ENCODE measurements at places on chromosomes 12 and 14.

DNA sequence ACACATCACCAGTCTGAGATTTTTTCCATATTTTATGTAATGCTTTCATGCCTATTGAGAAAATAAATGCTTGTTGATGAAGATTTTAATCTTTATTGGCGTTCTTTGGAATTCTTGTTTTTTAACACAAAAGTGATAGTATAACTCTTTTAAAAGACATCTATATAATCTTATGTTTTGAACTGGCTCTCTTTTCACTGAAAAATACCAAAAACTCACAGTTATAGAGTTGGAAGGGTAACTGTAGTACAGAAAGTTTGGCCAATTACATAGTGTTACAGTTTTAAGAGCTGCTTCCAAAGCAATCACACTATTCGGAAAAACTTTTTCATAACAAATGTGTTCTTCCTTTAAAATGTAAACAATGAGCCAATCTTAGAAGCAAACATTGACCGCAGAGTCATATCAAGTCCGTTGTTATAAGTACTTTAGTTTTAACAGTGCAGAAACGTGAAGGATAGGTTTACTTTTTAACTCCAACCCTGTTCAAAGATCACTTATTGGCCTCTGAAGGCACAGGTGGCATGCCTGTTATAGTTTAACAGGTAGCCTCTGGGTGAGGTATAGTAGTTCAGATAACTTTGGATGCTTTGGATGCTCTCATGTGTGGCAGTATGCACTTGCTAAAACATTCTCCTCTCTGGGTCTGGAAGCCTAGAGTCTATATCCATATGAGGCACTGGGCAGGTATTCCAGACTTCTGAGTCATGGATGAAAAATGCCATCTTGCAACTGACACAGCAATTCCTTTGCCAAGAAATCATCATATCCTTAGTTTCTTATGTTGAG lies 12.1 kb upstream of the NTN4 start:
- DNase-seq = no peak

GRCh38 chr12:4483885-4484823 lies 38.5 kb upstream of the FGF6 start:
- DNase-seq = no peak

DNA sequence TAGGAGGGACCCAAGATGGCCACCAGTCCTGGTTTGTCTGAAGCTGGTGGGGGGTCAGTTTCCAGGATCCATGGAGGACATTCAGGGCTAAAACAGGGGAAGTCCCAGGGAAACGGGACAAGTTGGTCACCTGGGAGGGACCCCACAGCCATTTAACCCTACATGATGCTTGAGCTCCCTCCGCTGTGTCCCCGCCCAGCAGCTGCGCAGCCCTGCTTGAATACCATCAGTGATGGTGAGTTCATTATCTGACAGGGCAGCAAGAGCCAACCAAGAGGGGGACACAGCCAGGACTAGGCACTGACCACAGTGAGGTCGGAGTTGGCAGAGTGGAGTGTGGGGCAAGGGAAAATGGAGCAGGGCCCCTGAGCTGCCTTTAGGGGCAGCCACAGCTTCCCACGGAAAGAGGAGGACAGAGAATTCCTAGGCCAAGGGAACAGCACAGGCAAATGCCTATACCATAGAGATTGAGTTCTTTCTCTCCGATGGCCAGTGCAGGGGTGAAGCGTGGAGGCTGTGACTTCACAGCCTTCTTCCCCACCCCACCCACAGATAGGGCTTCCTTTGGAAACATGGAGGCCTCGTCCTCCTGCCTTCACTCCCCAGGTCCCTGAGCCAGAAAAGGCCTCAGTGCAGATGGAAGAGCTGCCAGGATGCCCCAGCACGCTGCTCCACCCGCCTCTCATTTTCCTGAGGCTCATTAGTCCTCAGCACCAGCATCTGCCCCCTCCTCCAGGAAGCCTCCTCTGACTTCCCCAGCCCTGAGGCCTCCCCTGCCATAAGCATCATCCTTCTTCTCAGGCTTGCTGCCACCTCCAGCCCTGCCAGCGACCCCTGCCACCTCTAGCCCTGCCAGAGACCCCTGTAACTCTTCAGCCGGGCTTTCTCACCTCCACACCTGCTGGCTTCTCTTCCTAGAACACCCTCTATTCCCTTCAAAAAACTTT lies 51.4 kb downstream of the CYP46A1 start:
- no peak for DNase-seq

DNA sequence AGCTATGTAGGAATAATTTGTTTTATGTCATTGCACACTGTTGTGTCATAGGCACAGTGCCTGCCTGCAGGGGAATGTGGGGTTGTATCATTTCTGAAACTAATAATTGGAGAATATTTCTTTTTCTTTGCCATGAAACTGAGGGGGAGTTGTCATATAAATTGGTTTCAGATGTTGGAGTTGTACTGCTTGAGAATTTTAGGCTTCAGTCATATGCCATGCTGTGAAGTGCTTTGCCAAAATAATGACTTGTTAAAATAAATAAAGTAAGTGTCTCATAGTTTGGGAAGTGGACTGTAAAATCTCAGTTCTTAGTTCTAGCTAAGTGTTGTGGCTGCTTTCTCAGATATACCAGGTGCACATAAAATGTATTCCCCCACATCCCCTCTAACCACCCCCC lies 116.8 kb downstream of the DAAM1 start:
- no peak for DNase-seq

DNA sequence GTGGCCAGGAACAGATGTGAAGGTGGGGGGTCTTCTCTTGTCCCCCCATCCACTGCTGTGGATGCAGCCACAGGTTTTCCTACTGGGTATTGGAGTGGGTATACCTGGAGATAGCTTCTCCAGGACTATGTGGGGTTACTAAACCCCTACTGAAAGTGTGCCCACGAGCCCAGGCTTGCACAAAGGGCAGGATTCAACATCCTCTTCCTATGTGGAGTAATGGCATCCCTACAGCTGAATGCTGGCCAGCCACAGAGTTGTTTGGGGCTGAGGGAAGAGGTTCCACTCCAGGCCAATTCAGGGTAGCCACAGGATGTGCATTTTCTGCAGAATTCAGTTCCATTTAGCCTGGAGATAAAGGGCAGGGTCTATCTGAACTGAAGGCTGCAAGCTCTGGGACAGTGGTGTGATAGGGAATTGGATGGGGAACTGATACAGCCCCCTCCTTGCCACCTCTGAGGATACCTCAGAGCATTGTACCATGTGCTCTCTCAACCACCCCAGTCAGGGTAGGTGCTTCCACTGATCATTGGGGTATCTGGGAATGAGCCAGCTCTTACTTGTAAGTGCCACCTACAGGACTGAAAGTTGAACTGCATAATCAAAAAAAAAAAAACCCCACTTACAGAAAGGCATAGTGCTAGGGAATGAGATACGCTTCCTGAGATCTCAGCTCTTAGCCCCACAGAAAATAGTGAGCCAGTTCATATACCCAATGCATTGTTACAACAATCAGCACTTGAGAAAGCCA lies 187.1 kb downstream of the KITLG start:
- no peak for DNase-seq

DNA sequence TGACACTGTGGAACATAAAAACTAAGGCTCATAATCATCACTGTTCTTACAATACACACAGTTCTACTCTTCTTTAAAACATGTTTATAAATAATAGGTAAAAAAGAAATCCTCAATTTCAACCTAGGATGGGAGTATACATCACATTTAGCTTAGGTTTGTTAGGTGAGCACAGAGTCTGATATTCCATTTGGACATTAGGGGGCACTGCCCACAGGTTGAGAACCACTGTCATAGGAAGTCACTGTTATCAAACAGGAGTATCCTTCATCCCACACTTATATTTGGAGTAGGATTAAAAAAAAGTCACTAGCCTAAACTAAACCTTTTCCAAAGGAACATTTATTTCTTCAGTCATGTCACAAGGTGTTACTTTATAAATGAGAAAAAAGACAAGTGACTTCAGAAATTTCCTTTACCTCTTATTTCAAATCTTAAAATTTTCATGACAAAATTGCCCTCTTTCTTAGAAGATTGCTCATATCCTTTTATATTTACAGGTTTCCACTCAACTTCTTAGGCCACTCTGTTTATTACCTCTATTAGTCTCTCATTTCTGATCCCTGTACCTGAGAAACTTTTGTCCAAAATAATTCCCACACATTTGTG lies 240.6 kb downstream of the CPNE8 start:
- no peak for DNase-seq

DNA sequence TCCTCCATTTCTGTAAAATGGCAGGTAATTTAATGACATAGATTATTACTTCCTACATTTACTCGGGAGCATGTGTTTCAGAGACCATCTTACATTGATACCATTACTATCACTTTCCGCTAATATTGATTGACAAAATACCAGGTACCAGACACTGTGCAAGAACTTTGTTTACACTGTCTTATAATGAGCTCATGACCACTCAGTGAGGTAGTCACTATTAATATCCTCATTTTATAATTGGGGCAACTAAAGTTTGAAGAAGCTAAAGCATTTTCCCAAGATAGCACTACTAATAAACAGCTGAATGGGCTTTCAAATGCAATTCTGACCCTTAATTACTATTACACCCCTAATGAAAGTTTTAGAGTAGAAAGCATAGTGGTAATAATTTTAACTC lies 734.8 kb downstream of the DIO2 start:
- no peak for DNase-seq

DNA sequence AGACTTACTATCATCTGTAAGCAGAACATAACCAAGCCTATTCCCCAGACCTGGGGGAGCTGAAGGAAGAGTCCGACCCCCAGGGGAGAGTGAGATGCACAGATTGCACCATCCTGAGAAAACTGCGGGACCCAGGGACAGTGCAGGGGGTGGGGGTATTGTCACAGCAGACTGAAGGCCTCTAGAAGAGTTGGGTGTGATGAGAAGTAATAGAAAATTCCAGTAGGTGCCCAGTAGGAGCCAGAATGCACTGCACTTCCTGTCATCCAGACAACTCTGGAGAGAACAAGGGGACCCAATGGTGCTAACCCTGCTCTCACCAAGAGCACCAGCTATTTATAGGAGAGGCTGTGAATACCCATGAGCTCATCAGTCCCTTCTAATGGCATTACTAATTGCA lies 190.1 kb downstream of the BCL11B start:
- no peak for DNase-seq

GRCh38 chr14:69154779-69155178 lies 1.9 kb upstream of the DCAF5 start:
- DNase-seq = no peak

DNA sequence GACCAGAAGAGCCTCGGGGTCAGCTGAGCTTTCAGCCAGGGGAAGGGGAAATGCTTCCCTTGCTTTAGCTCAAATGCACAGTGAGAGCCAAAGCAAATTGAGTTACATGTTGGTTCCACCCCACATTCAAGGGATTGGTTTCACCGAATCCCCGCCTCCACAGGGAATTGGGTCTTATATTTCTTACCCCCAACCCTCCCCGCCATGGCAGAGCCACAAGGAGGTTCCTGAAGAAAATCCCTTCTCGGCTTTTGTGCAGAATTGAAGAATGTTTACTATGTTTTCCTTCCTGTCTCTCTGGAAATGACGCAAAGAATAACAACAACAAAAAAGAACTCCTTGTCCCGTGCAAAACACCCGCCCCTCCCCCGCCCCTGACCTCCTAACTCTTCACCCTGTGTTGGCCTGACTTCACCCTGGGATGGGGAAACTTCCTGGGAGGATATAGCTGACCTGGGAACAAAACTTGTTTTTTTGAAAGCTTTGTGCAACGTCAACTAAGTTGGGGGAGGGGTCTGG lies 21.9 kb upstream of the CIPC start:
- no peak for DNase-seq

DNA sequence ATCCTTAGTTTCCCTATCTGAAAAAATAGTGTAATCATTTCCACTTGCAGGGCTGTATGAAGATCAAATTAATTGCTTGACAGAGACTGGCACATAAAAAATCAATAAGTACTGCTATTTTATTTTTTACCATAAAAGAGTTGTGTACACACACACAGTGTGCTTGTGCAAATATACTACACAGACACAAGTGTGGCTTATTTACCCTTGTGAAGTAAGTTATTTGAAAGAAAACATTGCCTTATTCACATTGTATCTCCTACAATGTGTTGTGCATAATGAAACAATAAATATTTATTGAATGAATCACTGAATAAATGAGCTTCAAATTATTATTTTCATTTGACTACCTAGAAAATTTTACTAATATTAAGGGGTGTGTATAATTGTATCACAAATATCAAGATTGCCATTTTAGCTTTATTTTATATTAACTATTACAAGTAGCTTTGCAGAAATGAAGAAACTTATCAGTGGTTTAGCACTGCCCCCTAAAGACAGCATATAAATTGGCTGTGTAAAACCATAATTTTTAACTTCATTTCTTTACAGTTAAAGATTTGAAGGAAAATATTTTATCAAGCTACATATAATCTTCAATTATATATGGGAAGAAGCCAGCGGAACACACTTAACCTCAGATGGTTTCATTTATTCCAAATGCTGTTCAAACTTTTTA lies 11.3 kb downstream of the GARIN6 start:
- DNase-seq = no peak

DNA sequence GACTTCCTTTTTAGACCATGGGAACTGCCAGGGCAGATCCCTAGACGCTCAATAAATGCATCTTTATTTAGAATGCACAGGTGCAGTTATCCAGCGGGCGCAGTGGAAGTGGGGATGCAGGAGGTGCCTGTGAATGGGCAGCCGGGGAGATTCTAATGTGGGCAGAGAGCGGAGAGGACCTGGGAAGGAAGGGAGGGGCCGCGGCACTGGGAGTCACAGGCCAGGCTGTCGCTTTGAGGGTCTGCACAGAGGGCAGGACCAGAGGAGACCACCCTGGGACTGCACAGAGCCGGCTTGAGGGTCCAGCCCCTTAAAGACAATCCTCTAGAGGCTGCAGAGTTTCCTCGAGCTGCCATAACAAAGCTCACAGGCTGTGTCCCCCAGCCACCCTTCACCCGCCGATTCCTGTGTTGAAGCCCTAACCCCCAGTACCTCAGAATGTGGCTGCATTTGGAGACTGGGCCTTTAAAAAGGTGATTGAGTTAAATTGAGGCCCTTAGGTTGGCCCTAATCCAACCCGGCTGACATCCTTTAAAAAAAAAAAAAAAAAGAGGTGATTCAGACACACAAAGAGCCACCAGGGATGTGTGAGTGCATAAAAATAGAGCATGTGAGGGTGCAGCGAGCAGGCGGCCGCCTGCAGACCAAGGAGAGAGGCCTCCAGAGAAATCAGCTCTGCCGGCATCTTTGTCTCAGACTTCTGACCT lies 44.4 kb upstream of the PPP2R5C start:
- DNase-seq = no peak

GRCh38 chr14:94113908-94114588 lies 3.5 kb downstream of the IFI27 start:
- no peak for DNase-seq

DNA sequence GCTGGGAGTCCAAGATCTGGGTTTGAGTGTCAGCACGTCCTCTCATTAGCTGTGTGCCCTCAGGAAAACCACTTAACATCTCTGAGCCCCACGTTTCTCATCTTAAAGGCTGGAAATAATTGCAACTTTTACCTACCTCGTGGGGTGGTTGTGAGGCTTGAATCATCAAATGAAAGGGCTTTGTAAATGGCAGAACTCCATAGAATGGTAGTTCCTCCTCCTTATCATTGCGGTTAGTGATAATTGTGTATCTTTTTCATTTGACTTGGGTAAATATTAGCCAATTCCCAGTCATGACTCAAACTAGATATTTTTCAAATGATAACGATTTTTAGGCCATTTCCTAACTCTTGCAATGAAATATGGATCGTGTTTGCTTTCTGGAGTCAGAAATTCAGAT lies 205.5 kb downstream of the CHST11 start:
- DNase-seq = no peak

- DNase-seq = no peak
Measured at GRCh38 chr14:41604721-41605531, 1.8 kb upstream of the LRFN5 start.
